ENCODE measurements at places on chromosomes 6 and 20. TPM values are rescaled to one million over a fixed set of nuclear protein-coding genes. Genes with fewer than 3 reads are reported as not detected.

Gene ARMH2
- total RNA-seq = not detected

Gene ABHD12
- 23.4 TPM for total RNA-seq

Gene CCN2
- total RNA-seq = 425 TPM

Gene FILIP1
- 16.2 TPM for total RNA-seq

Gene OR2H2
- total RNA-seq = not detected

Gene FERMT1
- 0.65 TPM for total RNA-seq

Gene MRAP2
- total RNA-seq = 18.8 TPM

Gene CDH26
- total RNA-seq = not detected

Gene POU5F1
- total RNA-seq = not detected

Gene DEFB126
- not detected for total RNA-seq

Gene ATP6V1G2
- 0.97 TPM for total RNA-seq

Gene SYNDIG1
- 0.30 TPM for total RNA-seq
